ENCODE measurements at places on chromosomes 3 and 15. TPM values are rescaled to one million over a fixed set of nuclear protein-coding genes. Genes with fewer than 3 reads are reported as not detected.

GRCh38 chr15:66946578-66947164, 118.7 kb upstream of the SMAD3 start:
- peak; percentile 89 for DNase-seq

GRCh38 chr15:26126819-26127387, 263.8 kb upstream of the ATP10A start:
- no peak for DNase-seq

- no peak for DNase-seq
Observed at GRCh38 chr15:74785194-74786032, 3.5 kb downstream of the CSK start.

DNA sequence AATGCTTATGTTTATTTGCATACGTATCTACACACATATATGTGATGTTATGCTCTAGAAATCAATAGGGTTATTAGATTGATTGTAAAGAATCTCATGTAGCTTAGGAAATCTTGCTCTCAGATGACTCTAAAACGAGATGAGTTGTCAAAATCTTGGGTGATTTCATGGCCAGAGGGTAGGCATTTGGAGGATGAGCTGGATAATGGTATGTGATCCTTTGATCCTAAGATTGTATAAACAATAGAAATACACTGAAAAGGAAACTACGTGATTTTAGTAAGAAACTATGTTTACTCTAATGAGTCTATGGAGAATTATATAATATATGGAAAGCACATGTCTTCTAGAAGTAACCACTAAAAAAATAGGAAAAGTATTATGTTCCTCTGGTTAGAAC, 676.6 kb downstream of the NSUN3 start:
- DNase-seq, result no peak

GRCh38 chr3:173785004-173785403, 387.5 kb downstream of the NLGN1 start:
- no peak for DNase-seq

DNA sequence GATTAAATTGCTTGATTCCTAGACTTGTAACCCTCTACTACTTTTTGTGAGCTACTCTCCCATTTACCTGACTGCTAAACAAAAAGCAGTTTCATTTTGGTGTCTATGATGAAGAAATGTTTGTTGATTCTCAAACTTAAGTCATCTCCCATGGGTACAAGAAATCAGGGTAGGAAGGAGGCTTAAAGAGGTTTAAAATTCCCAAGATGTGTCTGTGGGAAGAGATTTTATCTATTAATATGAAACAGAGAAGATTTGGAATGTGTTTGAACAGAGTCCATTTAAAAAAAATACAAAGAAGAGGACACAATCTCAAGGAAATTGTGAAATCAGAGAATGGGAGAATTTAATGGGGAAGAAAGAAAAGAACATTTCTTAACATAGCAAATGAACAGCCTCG, 14.8 kb downstream of the P3H2 start:
- no peak for DNase-seq

DNA sequence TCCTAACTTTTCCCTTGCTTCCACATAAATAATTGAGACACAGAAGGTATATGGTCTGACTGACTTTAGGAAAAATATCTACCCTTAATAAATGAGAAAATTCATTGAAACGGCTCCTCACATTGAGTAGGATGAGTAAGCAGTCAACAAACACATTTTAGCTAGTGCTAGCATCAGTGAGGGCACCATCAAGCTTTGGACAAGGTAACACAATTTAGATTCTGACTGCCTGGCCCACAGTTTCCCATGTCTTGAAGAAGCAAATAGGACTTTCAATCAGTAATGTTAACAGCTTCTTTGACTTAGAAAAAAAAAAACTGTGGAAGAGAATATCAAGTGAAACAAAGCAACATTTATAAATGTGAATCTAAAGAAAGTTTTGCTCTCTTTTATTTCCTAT, 70.1 kb upstream of the MBNL1 start:
- DNase-seq, result no peak

DNA sequence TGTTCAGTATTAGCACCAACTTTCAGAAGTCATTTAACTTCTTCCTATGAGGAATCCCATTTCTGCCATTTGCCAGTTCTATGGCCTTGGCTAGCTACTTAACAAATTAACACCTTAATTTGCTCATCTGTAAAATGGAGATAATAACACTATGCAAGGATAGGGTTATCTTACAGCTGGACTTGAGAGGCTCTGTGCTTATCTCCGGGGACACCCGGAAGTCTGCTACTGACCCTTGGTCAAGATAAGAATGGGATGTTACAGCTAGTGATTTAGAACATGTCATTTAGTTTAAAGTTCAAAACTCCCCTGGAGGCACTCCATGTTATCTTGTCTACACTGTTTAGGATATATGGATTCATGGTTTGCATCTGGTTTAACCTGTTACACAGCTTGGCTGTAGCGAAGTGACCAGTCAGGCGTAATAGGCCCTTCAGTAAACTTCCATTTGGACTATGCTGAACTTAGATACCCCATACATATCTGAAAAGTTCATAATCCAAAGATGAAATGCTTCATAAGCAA, 156.0 kb upstream of the CD96 start:
- DNase-seq, result no peak

DNA sequence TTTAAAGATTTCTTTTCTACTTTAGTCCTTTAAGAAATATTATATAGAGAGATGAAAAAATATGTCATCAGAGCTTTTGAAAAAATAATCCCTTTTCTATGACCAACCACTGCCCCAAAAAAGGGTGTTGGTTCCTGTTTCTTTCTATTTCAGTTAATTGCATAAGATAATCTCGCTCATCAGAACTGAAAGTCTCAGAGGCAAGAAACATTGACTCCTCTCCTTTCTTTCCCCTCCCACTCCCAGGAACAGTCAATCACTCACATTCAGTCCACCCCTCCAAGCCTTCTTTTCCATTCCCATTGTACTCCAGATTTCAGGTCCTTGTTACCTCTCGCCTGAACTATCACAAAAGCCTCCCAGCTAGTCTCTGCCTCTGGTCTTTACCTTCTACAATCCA, 153.7 kb upstream of the ABI3BP start:
- no peak for DNase-seq

DNA sequence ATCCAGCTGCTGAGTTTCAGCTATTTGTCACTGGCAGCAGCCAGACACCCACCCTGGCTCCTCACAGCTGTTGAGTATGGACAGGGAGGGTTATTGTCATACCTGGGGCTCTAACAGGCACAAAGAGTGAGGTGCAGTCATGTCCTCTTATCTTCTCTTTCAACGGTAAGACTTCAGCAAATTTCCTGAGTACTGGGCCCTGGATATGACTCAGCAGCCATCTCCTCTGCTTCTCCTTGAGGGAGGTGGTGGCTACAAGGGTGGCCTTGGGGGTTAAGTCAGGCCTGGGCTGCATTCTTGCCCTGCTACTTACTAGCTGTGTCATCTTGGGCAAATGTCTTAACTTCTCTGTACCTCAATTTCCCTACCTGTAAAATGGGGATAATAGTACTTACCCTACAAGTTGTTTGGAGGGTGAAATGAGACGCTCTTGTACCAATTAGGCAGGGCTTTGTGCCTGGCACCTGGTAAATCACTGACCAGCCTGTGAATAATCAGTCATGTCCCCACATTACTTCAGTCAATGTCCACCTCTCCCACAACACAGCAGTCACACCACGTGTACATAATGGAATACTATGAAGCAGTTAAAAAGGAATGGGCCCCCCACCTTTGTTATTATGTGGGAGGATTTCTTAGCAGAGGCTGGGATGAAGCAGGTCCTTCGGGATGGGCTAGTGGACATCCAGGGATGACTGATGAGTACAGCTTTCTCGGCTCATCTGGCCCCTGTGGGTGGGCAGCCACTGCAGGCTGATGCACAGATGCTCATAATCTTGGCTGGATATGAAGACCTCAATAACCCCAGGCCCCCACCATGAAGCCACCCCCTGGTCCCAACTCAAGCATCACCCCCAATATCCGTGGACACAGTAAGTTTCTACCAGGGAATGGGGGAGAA, 528.8 kb downstream of the SHQ1 start:
- DNase-seq, result no peak

GRCh38 chr3:99872923-99873254, 55.2 kb downstream of the CMSS1 start:
- no peak for DNase-seq

DNA sequence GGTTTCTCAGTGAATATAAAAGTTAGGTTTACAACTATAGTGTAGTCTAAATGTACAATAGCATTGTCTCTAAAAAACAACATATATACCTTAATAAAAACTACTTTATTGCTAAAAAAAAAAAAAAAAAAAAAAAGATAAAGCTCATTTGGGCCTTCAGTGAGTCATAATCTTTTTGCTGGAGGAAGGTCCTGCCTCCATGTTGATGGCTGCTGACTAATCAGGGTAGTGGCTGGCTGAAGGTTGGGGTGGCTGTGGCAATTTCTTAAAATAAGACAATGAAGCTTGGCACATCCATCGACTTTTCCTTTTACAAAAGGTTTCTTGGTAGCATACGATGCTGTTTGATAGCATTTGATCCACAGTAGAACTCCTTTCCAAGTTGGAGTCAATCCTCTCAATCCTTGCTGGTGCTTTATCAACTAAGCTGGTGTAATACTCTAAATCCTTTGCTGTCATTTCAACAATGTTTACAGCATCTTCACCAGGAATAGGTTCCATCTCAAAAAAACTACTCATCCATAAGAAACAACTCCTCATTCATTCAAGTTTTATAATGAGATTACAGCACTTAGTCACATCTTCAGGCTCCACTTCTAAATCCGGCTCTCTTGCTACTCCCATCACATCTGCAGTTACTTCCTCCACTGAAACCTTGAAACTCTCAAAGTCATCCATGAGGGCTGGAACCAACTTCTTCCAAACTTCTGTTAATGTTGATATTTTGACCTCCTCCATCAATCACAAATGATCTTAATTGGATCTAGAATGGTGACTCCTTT, 13.3 kb downstream of the ZNF280D start:
- no peak for DNase-seq

- DNase-seq, result no peak
Observed at GRCh38 chr3:80554304-80554703, 786.5 kb upstream of the ROBO1 start.

- DNase-seq, result no peak
Observed at GRCh38 chr3:149523512-149524299, 49.2 kb downstream of the TM4SF4 start.

- no peak for DNase-seq
Observed at GRCh38 chr15:100255644-100256043, 86.1 kb downstream of the ADAMTS17 start.

GRCh38 chr3:16668776-16669545, 63.7 kb upstream of the DAZL start:
- no peak for DNase-seq

DNA sequence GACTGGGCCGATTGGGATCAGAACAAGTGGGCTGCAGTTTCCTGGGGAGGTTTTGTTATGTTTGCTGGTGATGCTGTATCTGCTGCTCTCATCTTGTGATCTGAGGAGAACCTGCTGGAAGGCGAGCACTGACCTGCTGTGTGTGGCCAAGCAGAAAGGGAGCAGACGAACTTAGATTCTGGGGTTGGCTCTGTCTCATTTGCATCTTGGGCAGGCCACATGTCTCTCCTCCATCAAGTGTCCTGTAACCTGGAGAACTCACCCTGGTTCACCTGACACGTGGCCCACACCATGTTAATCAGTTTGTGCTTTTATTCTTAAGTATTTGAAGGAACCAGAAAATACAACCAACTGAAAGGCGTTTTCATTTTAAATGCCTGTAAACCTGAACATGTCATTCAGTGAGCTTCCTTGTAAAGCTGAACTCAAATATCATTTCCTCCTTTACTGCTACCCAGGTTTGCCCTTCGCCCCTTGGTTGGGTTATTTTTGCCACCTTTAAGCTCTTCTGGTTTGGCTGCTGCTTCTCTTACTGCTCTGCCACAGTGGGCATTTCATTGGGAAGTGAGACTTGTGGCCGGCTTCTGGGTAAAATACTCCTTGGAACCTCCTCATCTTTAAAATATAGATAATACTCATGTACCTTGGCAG, 33.5 kb upstream of the TRAK1 start:
- no peak for DNase-seq

- DNase-seq, result no peak
Observed at GRCh38 chr15:70185251-70185711, 87.6 kb upstream of the TLE3 start.

DNA sequence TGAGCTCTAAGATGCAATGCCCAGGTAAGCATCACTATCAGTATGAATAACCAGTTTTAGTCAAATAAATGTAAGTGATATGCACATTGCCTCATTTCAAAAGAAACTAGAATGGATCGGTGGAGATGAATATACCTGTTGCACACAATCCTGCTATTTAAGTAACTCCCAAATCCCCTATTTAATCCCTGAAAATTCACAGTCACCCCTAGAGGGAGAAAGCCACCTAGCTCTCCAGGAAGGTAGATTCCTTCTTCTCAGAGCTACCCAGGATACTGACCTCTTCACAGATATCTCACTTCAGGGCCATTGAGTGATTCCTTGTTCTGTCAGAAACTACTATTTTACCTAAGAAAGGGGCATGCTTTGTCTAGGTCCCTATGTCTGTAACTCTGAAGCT, 11.7 kb downstream of the LSAMP start:
- DNase-seq, result no peak

GRCh38 chr3:165617134-165617533, 220.1 kb downstream of the BCHE start:
- no peak for DNase-seq

DNA sequence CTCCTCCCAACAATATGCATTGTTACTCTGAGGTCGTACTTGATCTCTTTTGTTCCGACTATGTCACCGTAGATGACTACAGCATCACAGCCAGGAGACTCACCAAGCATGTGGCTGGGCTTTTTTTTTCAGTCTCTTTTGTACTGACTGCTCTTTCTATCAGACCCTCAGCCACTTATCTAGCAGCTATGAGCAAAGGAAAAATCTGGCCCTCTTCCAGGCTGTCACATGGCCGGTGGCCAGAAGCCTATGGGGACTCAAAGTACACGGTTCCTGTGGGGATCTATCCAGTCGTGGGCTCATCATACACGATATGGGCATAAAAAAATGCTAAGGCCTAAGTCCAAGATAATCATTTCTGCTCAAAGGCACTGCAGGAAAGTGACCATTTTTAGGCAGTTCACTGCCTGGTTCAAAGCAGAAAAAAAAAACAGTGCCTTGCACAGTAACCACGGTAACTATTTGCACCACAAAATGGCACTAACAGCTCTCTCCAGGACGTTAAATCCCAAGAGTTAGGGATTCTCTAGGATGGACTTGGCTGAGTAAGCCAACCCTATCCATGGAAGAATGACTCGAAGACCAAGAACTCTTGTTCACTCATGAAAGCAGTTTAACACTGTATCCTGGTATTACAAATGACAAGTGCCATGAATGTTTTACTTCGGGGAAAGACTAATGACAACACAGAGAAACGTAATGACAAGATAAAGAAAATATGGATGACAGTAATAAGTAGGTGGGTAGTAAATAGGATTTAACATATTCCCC, 50.3 kb downstream of the SHQ1 start:
- DNase-seq, result peak; percentile 45

GRCh38 chr15:84099181-84099580, 136.4 kb upstream of the GOLGA6L4 start:
- DNase-seq, result peak; percentile 50

GRCh38 chr3:48544141-48544540, 12.5 kb downstream of the PFKFB4 start:
- DNase-seq, result no peak

The KPNA1 gene
- total RNA-seq, result 88.4 TPM

The SUCNR1 gene
- total RNA-seq, result not detected

The ZWILCH gene
- 46.7 TPM for total RNA-seq

The RBPMS2 gene
- total RNA-seq, result 2.9 TPM

The PDE8A gene
- 54.5 TPM for total RNA-seq

The SCAANT1 gene
- total RNA-seq, result not detected

The TRH gene
- not detected for total RNA-seq

The SI gene
- not detected for total RNA-seq

The GLCE gene
- total RNA-seq, result 16.9 TPM

The CKMT1B gene
- 14.0 TPM for total RNA-seq

The SERPINI2 gene
- total RNA-seq, result not detected

The CYP8B1 gene
- not detected for total RNA-seq

The GCNT3 gene
- total RNA-seq, result 16.9 TPM

The ACKR2 gene
- total RNA-seq, result not detected
